Non-pigmented ciliary epithelial cell (primary cell): ENCODE measurements at places on chromosomes 2 and 18.

DNA sequence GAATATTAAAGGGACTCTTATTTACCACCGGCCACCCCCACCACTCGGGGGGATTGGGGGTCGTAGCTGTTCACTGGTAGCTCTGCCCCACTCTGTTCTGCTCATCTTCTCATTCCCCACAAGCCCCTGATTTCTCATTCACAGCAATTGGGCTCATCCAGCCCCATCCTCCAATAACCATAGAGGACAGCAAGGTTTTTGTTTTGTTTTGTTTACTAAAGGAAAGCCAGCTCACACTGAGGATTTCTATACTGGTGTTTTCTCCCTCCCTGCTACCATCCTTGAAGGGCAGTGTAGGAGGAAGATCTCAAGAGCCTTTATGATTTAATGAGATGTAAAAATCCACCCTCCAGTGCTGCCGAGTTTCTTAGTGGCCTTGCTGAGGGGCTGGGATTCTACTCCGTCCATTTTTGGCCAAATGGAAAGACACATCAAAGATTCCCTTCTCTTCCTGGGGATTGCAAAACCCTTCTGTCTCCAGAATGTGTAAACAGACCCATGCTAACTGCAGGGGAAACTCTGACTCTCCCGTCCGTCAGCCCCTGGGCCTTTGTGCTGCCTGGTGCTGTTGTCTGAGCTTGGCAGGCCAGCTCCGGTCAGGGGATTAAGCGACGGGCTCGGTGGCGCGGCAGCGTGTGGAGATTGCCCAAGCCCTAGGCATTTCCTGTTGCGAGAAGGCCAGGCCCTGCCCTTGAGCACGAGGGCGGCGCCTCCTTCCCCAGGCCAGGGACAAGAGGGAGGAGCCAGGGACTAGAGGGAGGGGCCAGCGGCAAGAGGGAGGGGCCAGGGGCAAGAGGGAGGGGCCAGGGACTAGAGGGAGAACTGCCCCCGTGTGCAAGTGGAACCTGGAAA is 165.0 kb downstream of the ANTXR1 start:
- peak; percentile 79 for DNase-seq

GRCh38 chr2:15730545-15731212 is 139.0 kb downstream of the DDX1 start:
- peak; percentile 89 for DNase-seq

GRCh38 chr2:240831594-240832204 is 11.7 kb upstream of the KIF1A start:
- no peak for DNase-seq

GRCh38 chr2:233445152-233445830 is 91.0 kb downstream of the DGKD start:
- no peak for DNase-seq

GRCh38 chr2:105183555-105184323 is 57.8 kb upstream of the GPR45 start:
- no peak for DNase-seq

- no peak for DNase-seq
Observed at GRCh38 chr2:235262750-235263149, 231.1 kb upstream of the AGAP1 start.

DNA sequence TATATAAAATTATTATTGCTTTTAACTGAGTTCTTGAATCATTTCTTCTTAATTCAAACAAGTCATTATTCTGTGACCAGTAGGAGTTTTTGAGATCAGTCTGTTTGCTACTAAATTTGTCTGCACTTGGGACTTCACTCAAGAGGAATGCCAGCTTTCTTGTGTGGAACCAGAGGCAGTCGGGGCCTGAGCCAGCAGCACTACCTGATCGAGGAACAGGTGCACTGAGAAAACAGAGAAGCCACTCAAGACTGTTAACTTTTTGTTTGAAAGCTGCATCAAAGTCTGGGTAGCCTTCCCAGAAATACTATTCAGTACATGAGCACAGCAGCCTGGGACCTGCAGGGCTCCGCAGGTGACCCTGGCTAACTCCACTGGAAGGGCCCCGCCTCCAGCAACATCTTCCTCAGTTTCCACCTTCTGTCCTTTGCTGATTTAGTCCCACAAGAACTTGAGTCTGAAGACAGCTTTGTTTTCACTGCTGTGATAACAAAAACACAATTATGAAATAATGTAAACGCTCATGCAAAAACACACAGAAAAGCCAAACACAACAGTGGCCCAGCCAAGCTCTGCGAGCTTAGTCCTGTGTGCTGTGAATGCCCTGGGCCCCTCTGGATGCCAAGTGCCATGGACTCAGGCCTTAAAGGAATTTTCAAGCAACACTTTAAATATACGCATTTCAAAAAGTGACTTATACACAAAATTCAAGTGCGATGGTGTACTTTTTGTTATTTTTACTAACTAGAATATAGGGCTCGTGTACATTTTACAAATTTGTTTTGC is 62.0 kb downstream of the SH3YL1 start:
- no peak for DNase-seq

DNA sequence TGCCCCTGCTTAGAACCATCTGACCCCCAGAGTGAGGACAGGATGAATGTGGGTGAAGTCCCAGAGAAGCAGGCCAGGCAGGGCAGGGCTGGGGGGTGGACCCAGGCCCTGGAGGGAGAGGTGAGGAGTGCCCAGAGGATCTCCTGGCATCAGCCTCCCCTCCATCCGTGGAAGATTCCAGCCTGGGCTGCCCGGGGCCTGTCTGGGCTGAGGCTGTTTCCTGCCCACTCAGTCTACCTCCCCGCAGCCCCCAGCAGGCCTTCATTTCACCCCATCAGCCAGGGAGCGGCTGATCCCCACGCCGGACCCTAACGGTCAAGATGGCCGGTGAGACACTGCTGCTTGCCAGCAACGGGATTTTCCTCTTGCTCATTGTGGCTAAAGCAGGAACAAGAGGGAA is 35.3 kb upstream of the OTOF start:
- no peak for DNase-seq

- DNase-seq = no peak
Observed at GRCh38 chr2:9950521-9951271, 797 bp upstream of the GRHL1 start.

DNA sequence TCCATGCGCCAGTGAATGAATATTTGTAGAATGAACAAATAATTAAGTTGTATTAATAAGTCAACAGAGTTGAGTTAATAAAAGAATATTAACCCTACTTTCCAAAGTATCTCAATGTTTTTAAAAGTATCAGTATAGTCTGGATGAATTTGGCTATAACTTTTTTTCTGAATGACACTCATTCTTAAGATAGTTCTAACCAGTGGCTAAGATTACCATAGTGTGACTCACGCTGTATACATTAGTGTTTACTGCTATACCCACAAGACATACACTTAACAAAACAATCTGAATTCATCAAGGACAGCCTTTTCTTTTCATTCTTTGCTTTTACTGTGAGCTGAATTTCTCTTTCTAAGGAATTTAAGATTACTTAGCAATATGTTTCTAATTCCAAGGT is 77.0 kb upstream of the PDE1A start:
- DNase-seq = no peak

DNA sequence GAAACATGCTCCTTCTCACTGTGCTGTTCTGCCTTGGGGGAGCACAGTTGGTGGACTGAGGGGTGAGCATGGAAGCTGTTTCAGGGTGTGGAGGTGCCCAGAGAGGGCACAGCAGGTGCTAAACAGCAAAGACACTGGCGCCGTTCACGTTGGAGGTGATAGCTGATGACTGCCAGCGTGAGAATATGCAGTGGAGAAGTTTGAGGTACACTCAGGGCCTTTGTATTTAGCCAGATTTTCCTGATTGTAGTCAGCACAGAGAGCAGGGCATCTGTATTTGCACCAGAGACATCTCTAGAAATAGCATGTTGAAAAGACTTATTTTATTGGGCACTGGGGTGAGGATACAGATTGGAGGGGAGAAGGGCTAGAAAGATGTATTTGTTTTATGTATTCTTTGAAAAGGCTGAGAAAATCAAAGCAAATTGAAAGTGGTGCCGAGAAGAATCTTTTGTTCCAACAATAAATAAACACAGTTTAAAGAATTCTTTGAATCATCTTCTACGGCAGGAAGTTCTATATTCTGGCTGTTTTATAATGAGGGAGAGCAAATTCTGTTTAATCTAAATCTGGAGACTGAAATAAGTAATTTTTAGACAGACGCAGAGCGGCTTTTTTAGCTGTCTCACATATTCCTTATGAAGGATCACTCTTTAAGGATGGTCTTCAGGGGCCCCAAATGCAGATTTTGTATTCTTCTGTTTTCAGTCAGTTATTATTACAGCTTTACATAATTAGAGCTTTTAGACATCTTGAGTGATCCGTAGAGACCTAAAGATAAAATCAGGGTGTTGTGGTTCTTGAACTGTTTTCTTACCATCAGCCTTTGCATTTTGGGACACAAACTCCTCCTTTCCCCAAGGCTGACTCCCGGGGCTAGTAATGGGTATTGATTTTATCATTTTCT is 7.1 kb downstream of the ZNF532 start:
- no peak for DNase-seq

GRCh38 chr2:217638533-217638932 is 364.3 kb downstream of the TNS1 start:
- DNase-seq = no peak

- no peak for DNase-seq
Observed at GRCh38 chr18:31275722-31276463, 42.1 kb upstream of the DSG1 start.

- DNase-seq = no peak
Observed at GRCh38 chr18:74654638-74655037, 57.0 kb downstream of the ZNF407 start.

DNA sequence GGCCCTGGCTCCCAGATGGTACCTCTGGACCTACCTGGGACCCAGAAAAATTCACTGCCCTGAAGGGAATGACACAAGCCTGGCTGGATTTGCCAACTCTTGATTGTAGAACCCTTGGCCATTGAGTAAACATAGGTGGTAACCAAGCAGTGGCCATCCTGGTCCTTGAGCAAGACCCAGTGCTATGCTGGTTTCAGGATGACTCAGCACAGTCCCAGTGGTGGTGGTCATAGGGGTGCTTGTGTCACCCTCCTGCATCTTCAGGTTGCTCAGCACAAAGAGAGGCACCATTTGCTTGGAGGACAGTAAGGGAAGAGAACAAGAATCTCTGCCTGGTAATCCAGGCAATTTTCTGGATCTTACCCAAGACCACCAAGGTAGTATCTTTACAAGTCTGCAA is 52.9 kb downstream of the UPP2 start:
- DNase-seq = no peak

- no peak for DNase-seq
Observed at GRCh38 chr18:12884406-12885323, 628 bp upstream of the PTPN2 start.
